Psoas muscle (tissue), 8 donors: ENCODE measurements at places on chromosomes 3 and 15. TPM values are rescaled to one million over a fixed set of nuclear protein-coding genes. Genes with fewer than 3 reads are reported as not detected.

The RASGRF1 gene
- total RNA-seq = not detected

DNA sequence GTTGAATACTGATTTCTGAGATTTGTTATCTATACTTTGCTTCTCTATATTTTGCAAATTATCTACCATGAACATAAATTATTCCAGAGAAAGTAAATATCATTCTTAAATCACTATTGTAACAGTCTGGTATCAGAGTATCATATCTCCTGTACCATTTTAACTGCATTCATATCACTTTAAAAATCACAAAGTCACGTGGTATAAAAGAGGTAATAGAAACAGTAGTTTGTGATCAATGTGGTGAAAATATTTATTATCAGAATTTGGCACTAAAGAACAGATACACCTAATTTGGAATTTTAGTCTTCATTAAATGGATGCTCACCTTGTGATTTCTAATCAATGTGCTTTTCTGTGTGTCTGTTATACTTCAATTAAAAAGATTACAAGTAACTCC, 47.8 kb downstream of the P3H2 start:
- no peak for DNase-seq

The ADCY5 gene
- 2.3 TPM for total RNA-seq

- no peak for DNase-seq
These were observed 288.8 kb downstream of the FEZF2 start for GRCh38 chr3:62084558-62084957.

DNA sequence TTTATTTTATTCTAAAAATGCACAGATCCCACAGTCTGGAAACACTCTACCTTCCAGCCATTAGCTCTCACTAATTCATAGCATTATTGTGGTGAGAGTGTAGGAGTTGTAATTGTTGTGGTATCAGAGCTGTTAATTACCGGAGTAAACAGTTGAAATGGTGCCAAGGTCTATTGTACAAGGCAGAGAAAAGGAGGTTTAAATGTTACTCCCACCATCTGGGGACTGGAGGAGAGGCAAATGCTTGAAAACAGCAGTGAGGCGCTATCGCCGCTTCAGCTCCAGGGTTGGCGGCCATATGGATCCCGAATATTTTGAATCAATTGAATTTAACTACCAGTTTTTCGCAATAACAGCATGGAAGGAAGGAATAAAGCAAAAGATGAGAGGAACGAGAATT, 113.1 kb upstream of the C15orf61 start:
- no peak for DNase-seq

DNA sequence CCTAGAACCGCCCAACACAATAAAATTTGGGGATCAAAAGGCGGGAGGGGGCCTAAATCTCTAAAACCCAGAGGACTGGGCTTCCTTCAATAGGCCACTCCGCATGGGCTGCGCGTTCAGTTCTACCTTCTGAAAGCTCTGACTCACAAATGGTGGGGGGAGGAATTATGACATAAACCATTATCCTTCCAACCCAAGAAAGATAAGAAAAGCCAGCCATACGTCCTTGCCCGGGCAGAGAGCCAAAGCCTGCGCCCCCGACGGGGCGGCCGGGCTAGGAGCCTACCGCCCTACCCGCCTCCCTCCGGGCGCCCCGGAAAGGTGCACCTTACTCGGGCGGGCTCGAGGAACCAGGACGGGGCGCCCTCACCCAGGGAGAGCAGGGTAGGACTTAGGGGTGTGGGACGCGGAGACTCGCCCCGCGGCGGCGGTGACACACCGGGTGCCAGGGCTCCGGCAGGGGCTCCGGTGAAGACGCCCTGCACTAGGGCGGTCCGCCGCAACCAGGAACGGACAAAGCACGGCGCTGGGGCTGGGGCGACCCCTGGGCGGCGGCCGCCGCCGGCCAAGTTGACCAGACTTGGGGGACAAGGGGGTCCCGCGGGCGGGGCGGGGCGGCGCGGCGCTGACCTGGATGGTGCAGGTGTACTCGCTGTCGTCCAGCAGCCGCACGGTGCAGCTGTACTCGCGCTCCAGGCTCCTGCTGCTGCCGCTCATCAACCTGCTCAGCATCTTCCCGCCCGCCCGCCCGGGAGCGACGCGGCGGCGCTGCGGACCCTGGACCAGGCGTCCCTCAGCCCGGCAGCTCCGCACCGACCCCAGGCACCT, 534 bp downstream of the FRMD5 start:
- peak; percentile 16 for DNase-seq

The MLF1 gene
- 25.4 TPM for total RNA-seq

DNA sequence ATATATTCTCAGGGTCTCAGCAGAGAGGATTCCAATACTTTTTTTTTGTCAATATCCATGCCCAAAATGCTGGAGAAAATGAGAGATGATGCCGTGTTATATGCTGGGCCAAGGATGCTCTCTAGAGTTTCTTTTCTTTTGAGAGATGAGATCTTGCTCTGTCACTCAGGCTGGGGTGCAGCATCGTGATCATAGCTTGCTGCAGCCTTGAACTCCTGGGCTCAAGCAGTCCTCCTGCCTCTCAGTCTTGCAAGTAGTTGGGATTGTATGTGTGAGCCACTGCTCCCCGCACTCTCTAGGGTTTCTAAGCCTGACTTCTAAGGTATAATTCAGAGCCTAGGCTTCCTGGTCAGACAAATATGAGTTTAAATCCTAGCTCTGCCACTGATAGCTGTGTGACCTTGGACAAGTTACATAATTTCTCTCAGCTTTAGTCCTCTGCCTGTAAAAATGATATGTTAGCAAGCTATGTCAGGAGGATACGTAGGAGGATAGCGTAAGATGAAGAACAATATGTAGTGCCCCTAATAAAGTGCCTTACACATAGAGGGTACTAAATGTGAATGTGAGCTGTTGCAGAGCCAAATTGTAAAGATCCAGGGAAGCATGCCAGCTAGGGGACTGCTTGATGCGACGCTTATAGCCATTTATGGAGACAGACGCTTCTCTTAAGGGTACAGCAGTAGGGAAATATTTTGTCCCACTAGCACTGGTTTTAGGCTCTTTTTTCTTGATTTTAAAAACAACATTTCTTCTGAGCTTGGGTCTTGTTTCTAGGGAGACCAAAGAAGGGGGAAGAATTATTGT, 7.4 kb downstream of the STARD9 start:
- DNase-seq = no peak

DNA sequence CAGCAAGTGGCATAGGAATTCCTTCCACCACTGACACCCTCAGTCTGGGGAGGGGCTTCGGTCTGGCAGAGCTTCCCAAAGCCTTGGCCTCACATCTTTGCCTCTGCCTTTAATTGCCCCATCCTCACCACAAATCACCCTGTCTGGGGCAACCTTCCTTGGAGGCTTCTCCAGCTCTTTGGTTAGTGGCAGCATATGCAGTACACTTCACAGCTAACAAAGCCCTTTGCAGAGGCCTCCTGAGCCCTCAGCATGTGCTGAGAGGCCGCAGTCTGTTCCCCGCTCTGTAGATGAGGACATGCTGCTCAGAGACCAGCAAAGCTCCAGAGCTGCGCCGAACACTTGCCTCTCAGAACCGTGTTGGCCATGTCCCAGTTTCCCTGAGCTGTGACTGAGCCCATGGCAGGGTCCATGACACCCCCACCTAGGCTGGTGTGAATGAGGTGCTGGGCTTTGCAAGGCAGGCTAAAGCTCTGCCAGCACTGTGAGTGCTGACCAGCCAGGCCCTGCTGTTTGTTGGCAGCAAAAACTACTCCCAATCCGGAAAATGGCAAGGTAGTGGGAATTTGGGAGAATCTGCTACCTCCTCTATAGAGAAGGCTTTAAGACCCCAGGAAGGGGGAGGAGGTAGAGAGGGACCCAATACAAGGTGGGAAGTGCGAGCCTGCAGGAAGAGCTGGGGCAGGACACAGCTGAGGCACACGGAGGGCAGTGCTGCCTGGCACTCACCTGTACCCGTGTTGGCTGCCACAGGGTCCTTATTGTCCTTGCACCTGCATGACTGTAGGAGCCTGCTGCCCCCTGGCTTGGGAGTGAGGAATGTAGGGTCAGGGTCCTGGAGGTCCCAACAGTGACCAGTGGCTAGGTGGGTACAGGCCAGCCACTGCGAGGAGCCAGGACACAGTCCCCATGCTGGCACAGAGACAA, 8.4 kb upstream of the KLF15 start:
- DNase-seq = no peak

GRCh38 chr3:46854555-46854991, 8.7 kb downstream of the MYL3 start:
- DNase-seq = peak; percentile 61

The TAGLN3 gene
- not detected for total RNA-seq
